Choroid plexus epithelial cell (primary cell): ENCODE measurements at places on chromosomes 6 and 20.

GRCh38 chr20:14928083-14928482, 590.7 kb upstream of the FLRT3 start:
- peak; percentile 37 for DNase-seq

GRCh38 chr20:46261456-46262253, 46.6 kb downstream of the CDH22 start:
- DNase-seq, result no peak

GRCh38 chr20:25079171-25079570, 2.8 kb downstream of the VSX1 start:
- no peak for DNase-seq

DNA sequence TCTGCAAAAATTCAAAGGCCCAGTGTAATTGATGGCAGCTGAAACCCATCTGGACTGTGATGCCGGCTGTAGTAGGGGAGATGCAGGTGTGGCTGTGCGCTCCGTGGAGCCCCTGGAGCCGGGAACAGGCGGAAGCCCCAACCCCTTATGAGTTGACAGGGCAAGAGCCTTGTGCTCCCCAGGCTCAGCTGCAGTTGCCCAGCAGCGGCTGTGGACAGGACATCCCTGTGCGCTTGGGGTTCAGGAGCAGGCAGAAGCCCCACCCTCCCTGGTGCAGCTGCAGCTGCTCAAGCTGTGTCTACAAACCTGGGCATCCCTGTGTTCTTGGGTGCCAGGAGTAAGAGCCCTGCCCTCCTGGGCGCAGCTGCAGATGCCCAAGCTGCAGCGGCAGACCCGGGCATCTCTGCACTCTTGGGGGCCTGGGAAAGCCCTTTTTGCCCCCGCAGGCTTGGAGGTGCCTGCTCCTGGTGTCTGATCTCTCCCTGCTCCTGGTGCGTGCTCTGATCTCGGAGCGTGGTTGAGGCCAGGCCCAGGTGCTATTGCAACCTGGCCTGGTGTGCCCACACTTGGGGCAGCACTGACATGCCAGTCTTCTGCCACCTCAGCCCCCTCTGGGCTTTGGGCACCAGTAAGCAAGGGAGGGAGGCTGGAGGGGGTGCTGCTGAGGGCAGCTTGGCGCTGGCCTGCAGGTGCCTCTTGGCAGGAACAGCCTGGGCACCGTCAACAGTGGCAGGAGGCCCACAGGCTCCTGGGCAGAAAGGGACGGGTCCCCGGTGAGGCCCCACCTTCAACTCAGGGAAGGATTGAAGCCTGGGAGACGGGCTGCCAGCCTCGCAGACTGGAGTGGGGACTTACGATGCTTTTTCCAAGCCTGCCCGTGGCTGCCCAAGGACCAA, 30.3 kb downstream of the OR2J2 start:
- no peak for DNase-seq

- DNase-seq, result no peak
These were observed 688.2 kb downstream of the QKI start for GRCh38 chr6:164102693-164103092.

- DNase-seq, result no peak
These were observed 31.5 kb downstream of the TSBP1 start for GRCh38 chr6:32340242-32340641.

GRCh38 chr6:34912715-34913464, 23.8 kb downstream of the ANKS1A start:
- DNase-seq, result peak; percentile 84

- peak; percentile 5 for DNase-seq
These were observed 610.1 kb upstream of the ARID1B start for GRCh38 chr6:156167016-156167624.

GRCh38 chr6:138562691-138563090, 63.4 kb upstream of the NHSL1 start:
- no peak for DNase-seq

DNA sequence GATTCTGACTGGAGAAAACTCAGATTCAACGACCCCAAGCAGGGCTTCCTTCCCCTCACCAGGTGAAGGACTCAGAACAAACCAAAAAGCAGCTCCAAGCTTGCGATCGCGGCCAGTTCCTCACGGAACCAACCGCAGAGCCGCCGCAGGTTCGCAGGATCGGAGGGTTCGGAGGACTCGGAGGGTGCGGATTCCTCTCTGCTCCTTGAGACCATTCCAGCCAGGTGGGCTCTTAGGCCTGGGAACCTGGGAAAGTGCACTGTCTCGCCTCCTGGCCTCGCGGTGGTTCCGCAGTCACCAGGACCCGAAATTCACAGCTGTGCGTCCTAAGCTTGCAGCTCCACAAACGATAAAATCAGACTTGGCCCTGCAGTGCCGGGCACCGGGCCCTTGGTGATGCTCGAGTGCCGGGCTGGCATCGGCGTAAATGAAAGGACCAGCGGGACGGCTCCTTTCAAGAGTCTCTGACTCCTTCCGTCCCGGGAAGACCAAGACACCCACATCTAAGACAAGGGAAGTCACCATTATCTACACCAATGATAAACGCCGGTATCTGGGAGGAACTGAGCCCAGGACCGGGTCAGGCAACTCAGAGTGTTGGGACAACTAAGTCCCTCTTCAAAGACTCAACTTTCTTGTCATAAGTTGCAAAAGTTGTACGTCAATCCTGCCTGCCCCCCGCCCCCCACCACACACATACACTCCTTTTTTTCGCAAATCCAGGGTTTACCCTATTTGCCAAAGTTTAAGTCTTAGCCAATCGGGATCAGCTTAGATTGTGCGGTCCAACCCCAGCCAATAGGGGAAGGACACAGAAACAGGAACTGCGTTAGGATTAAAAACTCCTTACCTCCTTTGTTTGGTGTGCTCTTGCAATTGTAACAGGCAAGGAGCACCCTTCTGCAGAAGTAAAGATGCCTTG, 69.8 kb upstream of the PRSS16 start:
- DNase-seq, result peak; percentile 92

DNA sequence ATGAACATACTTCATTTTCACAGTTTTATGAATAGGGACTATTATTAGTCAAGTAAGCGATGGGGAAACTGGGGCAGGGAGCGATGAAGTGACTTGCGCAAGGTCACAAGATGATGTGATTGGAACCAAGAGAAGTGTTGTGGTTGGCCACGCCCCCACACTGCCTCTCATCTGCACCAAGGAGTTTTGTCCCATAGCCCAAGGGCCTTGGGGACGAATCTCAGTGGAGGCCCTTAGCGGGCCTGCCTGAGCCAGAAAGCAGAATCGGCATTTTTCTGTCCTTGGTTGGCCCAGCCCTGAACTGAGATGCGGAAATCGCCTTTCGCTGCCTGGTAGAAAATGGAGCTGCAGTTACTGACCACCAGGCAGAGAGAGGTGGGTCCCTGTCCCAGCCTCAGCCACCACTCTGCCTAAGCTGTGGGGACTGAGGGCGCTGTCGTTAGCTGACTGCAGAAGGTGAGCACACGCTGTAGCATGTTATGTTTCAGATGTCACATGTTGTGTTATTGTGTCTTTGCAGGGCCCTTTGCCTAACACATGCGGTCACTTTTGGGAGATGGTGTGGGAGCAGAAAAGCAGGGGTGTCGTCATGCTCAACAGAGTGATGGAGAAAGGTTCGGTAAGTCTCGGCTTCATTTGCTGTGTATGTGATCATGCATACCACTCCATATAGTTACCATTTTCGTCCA, 57.8 kb downstream of the PTPN1 start:
- no peak for DNase-seq
